ENCODE measurements at places on chromosomes 1 and 21.
A peak's percentile ranks its signal among the peaks of the same experiment; 100 is the strongest.

GRCh38 chr1:239733995-239734394 lies 347.6 kb downstream of the CHRM3 start:
- no peak for DNase-seq

DNA sequence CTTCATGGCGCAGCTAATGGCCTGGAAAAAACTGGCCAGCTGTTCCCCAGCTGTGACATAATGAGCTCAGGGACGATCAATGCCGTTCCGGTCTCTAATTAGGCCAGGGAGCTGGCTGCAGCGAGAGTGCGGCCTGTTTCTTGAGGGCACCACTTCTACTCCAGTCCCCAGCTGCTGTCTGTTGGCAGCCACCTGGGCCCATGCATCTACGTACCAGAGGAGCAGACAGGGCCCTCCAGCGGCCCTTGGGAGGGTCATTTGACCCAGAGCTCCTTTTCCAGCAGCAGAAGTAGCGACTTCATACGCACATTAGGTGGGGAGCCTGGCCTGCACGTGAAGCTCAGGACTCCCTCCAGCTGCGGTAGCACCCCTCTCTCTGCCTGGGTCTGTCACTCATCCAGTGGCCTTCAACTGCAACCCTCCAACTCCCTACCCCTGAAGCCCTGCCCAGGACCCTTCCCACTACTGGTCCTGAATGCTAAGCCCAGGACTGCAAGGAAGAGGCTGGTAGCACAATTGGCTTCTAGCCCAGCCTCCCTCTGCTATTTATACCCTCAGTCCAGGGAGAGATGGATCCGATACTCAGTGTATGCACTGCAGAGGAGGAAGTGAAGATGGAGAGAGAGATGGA lies 9.1 kb upstream of the GPR61 start:
- no peak for DNase-seq

DNA sequence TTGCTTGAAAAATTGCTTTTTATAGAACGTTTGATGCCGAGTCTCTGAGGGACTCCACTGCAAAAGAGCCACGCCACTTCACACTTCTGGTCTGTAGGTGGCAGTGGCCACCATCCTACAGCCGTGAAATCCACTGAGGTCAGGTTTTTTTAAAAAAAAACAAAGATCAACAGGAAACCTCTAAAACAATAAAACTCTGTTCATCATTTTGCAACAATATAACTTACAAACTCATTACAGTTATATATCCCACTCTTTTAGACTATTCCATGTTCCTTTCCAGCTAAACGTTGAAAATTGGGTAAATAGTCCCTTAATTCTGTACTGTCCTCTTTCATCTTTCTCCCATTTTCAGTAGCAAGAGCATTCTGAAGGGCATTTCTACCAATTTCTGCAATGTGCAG lies 64.6 kb upstream of the FMN2 start:
- DNase-seq = no peak

- peak; percentile 59 for DNase-seq
Measured at GRCh38 chr1:200510228-200510623, 100.4 kb upstream of the ZNF281 start.

GRCh38 chr1:203612932-203613682 lies 13.5 kb upstream of the ATP2B4 start:
- DNase-seq = no peak

DNA sequence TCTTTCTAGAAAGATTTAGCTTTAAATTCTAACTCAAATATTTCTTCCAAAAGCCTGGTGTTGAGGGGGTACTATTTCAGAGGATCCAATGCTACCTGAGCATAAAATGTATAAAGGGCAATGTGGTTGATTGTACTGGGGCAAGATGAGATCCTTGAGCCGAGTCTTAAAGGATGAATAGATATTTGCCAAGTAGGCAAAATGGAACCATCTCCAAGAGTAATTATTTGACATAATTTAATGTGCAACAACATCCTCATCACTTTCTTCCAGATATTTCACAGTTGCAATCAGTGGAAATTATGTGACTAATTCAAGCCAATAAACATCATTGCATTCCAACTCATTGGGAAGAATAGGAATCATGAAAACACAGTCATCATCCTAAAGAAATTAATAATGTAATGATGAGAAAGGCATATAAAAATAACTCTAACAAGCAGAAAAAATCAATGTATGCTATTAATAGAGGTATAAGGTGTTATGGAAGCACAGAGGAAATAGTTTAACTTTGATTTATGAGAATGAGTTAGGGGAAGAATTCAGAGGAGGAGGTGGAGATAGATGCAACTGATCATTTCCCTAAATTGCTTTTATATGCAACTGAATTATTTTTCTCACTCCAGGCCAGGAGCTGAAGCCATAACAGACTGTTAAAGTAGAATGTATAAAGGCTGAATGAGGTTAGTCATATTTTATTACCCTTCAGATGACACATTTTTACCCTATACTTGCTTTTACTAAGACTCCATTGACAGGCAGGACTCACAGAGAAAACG lies 30.0 kb upstream of the RGS4 start:
- no peak for DNase-seq

DNA sequence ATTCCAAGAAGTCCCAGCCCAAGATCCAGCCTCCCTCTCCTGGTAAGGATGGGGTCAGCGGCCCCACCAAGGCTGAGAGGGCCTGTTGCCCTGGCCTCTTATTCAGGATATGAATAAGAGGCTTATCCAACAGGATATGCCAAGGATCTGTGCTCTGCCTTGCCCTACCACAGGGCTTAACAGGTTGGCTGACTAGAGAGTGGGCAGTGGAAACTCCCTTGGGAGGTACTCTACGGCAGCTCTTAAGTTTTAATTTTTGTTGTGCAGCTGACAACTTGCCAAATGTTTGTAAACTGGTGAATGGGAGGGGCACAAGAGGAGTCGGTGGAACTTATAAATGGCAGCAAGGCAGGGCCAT lies 16.5 kb upstream of the PIGV start:
- no peak for DNase-seq

GRCh38 chr21:33113131-33113530 lies 43.2 kb downstream of the OLIG1 start:
- no peak for DNase-seq

DNA sequence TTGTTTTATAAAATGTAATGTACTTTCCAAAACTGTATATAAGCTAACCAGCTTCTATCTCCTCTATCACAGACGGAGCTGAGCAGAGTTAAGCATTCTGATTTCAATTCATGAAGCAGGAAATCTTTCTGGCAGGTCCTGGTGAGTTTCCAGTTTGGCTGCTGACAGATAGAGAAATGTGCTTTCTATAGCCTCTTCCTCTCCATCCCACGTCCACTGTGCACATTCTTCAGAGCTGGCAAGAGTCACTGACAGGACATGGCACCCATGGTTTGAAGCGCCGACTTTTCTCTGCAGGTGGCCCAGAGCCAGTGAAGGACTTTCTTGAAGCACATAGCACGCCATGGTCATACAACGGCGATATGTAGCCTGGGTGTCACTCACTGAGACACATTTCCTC lies 52.3 kb upstream of the POU2F1 start:
- no peak for DNase-seq

DNA sequence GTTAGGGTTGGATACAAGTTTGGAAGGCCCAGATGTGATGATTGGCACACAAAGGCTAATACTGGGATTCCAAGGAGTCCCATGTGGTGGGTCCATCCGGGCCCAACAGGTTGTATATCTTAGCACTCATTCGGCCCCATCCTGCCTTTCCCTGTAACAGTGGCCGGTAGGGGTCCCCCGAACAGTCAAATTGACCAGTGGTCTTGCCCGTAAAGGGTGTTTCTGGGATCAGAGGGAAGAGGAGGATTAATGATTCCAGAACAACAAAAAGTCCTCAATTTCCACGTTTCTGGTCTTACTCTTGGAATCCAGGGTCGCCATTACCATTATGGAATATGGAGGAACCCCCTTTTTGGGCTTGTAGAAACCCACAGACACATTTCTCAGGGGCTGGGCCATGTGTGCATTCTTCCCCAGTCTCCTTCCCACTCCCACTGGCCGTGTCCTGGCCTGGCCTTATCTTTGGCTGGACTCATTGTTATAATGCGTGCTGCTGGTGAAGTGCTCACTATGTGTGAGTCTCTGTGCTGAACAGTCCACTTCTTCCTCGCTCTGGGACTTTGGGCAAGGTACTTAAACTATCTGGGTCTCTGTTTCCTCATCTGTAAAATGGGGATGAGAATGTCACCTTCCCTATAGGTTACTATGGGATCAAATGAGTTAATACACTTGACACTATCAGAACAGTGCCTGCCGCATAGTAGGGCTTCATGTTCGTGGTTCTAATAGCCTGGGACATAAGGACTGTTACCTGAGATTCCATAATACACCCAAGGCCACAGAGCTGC lies 161.8 kb downstream of the DYRK1A start:
- DNase-seq = no peak

- DNase-seq = no peak
Measured at GRCh38 chr1:223175032-223175431, 32.0 kb upstream of the TLR5 start.

GRCh38 chr1:168976267-168976666 lies 130.2 kb upstream of the ATP1B1 start:
- no peak for DNase-seq

GRCh38 chr1:23407016-23407630 lies 17.4 kb downstream of the TCEA3 start:
- DNase-seq = no peak
